ENCODE measurements at places on chromosomes 13 and 19.

DNA sequence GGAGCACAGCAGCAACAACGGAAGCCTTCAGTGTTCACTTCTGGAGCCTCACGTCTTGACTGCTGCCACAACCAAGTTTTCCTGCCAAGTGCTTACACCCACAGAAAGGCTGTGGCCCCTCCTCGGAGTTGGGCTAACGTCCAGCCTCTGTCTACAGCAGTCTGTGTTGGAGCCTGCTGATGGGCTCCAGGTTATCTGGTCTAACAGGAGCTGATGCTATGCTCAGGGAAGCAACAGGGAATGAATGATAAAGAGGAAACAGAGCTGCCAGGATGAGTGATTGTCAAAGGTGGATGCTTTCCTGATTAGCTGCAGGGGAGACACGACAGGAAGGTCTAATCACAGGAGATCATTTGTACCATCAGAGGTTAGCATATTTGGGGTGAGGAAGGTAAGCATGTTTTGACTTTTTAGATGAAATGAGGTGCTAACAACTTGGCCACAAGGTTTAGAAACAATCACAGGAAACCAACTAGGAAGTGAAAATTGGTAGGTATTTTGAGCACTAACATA, 53.8 kb upstream of the RCBTB2 start:
- no peak for DNase-seq

GRCh38 chr13:110333837-110334236, 26.8 kb downstream of the COL4A2 start:
- DNase-seq = no peak

DNA sequence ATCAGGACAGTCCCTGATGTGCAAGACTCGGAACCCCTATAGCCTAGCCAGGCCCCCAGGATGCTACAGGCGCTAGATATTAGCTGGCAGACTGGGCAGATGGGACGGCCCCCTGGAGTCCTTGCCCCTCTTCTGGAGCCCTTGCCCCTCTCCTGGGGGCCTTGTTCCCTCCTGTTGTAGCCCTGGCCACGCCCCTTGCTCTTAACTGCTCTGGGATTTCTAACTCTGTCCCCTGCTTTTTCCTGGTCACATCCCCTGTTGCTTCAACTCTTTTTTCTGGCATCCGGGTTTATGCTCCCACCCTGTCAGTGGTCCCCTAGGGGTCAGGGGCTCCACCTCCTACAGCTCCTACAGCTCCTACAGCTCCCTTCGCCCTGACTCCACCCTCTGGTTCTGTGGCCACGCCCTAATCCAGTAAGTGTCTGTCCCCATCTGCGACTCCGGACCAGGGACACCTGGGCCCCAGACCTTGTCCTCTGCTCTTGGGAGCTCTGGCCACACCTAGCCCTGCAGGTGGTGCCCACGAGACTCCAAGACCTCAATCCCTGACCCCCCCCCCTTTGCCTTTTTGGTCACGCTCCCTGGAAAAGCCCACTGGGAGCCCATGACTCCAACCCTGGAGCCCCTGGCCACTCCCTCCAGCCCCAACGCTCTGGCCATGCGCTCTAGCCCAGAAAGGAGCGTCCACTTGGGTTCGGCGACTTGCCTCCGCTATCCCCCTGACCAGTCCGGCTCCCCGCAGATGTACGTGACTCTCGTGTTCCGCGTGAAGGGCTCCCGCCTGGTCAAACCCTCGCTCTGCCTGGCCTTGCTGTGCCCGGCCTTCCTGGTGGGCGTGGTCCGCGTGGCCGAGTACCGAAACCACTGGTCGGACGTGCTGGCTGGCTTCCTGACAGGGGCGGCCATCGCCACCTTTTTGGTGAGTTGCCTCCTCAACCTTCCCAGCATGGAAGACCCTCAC, 6.8 kb downstream of the PLPPR2 start:
- no peak for DNase-seq

GRCh38 chr13:113926301-113926761, 47.5 kb downstream of the C13orf46 start:
- no peak for DNase-seq

- DNase-seq = no peak
Observed at GRCh38 chr19:55231391-55232285, 3.1 kb upstream of the TMEM86B start.
